ENCODE measurements at places on chromosomes 5 and 9.

DNA sequence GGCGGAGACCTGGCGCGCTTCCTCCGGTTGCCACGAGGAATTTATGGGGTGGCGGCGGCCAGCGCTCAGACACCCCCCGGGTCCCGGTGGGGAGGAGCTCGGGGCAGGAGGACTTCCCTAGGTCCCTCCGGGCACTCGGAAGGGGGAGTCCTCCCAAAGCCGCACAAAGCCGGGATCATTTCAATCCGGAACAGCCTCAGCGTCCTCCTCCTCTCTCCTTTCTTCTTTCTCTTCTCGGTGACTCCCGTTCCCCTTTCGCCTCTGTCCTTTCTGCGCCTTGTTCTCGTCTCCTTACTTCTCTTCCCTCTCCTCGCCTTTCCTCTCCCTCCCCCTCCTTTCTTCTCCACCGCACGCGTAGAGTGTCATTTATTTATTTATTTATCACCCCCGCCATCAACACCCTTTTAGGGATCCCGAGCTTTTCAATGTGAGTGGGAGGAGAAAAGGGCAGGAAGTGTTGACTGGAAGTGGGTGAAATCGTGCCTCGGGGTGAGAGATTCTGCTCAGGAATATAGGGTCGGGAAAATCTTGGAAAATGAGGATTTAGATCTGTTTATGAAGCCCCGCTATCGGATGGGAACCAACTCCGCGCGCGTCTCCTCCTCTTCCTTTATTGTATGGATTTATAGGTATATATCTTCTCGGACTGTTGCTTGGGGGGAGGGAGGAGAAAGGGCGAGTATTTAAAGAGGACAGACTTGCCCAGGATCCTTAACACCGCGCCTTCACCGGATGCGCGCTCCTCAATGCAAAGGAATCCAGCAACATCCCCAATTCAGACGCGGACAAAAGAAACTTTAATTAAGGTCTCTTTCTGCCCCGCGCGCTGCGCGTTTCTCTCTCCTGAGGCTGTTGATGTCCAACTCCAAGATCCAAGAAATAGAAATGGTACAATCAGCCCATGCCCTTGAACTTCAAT, 2.0 kb upstream of the ZNF462 start:
- DNase-seq: peak; percentile 73

GRCh38 chr5:19519448-19519847, 468.6 kb downstream of the CDH18 start:
- no peak for DNase-seq

GRCh38 chr5:170254056-170254455, 21.3 kb downstream of the C5orf58 start:
- DNase-seq: no peak

GRCh38 chr5:113488645-113489184, 462 bp upstream of the MCC start:
- no peak for DNase-seq

Measured in ecto neural progenitor cell (in vitro differentiated cells).